ENCODE measurements at places on chromosomes 13 and 19. TPM values are rescaled to one million over a fixed set of nuclear protein-coding genes. Genes with fewer than 3 reads are reported as not detected.

The FPR3 gene
- not detected for total RNA-seq

The PSPN gene
- 1.1 TPM for total RNA-seq

The ZNF90 gene
- 1.2 TPM for total RNA-seq

The CC2D1A gene
- total RNA-seq: 26.6 TPM

The ZNF146 gene
- 55.6 TPM for total RNA-seq

All from HFFc6 (cell line).